ENCODE measurements at places on chromosomes 1 and 21.
A peak's percentile ranks its signal among the peaks of the same experiment; 100 is the strongest.

- peak; percentile 91 for DNase-seq
Observed at GRCh38 chr21:44801468-44802395, at the start of gene UBE2G2. Gene UBE2G2 (minus strand): TSS chr21:44801820. CDS start chr21:44801748, 72 bp downstream.

GRCh38 chr21:14993115-14993514 lies 71.7 kb downstream of the NRIP1 start:
- no peak for DNase-seq

DNA sequence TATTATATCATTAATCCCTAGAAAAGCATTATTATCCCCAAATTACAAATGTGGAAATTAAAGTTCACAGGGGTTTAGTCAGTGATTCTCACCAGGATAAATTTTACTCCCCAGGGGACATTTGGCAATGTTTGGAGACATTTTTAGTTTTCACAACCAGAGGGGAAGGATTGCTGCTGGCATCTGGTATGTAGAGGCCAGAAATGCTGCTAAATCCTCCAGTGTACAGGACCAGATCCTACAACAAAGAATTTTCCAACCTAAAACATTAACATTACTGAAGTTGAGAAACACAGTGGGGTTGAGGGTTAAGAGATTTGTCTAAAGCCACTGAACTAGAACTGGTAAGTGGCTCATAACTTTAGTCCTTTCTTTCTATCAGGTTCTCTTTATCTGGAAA lies 162.0 kb upstream of the SYT6 start:
- DNase-seq = no peak

DNA sequence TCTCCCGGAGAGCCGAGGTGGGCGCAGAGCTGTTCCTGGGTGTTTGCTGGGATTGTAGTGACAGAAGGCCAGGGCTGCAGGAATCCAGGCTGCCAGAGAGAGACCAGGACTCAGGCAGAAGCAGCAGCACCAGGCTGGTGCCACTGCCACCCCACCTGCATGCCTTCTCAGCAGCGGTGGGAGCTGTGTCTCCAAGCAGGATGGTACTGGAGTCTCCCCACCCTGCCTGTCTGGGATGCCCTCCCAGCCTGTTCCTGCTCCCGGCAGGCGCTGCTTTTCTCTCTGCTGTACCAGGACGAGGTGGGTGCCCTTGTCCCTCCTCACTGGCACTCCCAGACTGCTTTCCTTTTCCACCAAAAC lies 4.5 kb upstream of the HES4 start:
- no peak for DNase-seq

GRCh38 chr21:41966872-41967621 lies 13.2 kb upstream of the C2CD2 start:
- DNase-seq = no peak

- no peak for DNase-seq
Observed at GRCh38 chr1:101030881-101031280, 5.3 kb upstream of the DPH5 start.

DNA sequence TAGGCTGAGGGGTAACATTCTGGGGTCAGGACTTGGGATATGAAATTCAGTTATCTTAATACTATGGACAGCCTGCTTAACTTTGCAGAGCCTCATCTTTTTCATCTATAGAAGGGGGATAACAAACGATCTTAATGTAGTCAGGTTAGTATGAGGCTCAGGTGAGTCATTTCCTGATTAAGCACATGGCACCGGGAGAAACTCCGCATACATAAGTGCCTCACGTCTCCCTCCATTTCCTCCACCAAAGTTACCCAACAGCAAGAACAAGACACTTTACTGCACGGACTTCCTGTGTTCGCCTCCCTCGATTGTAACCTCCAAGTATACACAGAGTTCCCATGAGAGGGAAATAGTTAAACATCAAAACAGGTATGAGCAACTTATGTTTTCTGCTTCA lies 112.7 kb upstream of the COA6 start:
- DNase-seq = no peak

- DNase-seq = no peak
Observed at GRCh38 chr1:54324251-54325140, 81.7 kb downstream of the SSBP3 start.

- DNase-seq = no peak
Observed at GRCh38 chr1:117571496-117571895, 34.4 kb upstream of the TENT5C start.

- DNase-seq = no peak
Observed at GRCh38 chr1:229011022-229011421, 259.9 kb upstream of the RAB4A start.

GRCh38 chr1:20302108-20302471 lies 11.4 kb downstream of the VWA5B1 start:
- DNase-seq = no peak

- no peak for DNase-seq
Observed at GRCh38 chr1:228781161-228781808, 46.0 kb downstream of the RHOU start.

- DNase-seq = no peak
Observed at GRCh38 chr1:67209521-67209920, 43.3 kb downstream of the IL23R start.

GRCh38 chr1:7929637-7930036 lies 11.0 kb downstream of the TNFRSF9 start:
- DNase-seq = no peak

Data from inflammatory macrophage treated with lipopolysaccharide for 1 hour (primary cell).